GM23248 (cell line): ENCODE measurements at places on chromosomes 1 and 21. TPM values are rescaled to one million over a fixed set of nuclear protein-coding genes. Genes with fewer than 3 reads are reported as not detected.

DNA sequence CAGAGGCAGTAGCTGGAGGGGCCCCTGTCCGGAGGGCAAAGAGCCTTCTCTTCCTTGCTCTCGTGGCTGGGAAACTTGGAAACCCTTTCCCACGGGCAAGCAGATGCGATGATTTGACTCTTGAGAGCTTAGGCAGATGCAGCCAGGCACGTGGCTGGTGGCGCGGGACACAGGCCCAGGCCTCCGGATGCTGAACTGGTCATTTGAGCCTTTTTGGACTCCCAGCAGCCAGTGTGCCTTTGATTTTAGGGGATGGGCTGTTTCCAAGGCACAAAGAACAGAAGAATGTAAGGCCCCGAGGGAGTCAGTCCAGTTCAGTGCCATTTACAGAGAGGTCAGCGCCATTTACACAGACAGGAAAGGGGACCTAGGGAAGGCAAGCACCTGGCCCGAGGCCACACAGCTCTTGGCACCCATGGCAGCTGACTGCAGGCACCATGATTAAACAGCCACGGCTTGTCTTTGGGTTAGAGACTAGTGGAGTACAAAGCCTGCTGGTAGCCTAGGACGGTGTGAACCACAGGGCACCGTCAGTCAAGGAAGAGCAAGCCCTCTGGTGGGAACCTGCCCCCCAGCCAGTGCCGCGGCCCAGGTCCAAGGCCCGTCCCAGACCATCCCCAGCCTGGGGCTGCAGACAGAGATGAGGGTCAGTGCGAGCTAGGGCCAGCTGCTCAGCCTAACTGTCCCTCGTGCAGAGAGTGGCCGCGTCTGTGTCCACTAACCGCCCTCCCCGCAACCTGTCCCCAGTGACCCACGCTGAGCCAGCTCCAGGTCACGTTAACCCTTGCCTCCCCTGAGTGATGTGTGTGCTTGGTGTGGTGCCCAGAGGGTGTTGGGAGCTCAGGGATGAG is 20.4 kb upstream of the CCDC27 start:
- H3K36me3 ChIP-seq, result no peaks in the 10 kb centered on the region
- H3K4me1 ChIP-seq, result peaks cover 7% of the 10 kb centered on the region; the same call in 1 of the 2 replicates
- no peak overlapping the region for H3K4me3 ChIP-seq

- H3K4me1 ChIP-seq, result peaks cover 29% of the 10 kb centered on the region
- H3K36me3 ChIP-seq, result no peaks in the 10 kb centered on the region
- peak; percentile 88 for DNase-seq
- H3K27ac ChIP-seq, result peak overlapping the region; percentile 52
- no peak overlapping the region for H3K4me3 ChIP-seq
Observed at GRCh38 chr1:212484701-212485570, 52.2 kb downstream of the NENF start.

Gene CC2D1B
- total RNA-seq, result 29.6 and 37.2 TPM in 2 replicates

GRCh38 chr1:179921472-179921871 is 33.1 kb upstream of the CEP350 start:
- peaks cover 9% of the 10 kb centered on the region for H3K4me1 ChIP-seq
- DNase-seq, result no peak

Gene ZMYND12
- total RNA-seq, result 0.13 and 3.2 TPM in 2 replicates

Gene PCSK9
- total RNA-seq, result 0.11 and 0.25 TPM in 2 replicates
